ENCODE measurements at places on chromosomes 16 and 17. TPM values are rescaled to one million over a fixed set of nuclear protein-coding genes. Genes with fewer than 3 reads are reported as not detected.

ZNF785 gene
- 6.6 TPM for total RNA-seq

VMO1 gene
- not detected for total RNA-seq

DNA sequence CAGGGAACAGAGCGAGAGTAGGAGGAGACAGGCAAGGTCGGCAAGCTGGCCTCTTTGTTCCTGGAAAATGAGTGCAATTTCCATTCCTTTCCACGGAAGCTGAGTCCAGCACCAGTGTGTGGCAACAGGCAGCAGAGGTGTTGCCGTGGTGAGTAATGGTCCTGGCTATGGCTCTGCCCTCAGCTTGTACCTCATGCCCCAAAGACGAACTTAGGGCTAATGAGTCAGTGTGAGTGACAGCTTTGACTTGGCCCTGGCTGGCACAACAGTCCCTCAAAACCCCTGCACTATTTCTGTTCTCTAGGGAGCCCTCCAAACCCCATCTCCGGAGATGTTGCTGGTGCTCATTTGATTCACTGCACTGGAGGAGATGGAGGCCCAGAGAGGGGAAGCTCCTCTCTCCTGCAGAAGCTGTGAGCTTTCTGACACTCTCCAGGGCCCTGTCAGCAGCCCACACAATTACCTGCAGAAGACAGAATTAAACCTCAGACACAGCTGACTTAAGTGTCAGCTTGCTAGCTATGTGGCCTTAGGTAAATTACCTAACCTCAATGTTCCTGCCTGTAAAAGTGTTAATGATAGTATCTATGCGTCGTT, 129.9 kb downstream of the TMEM132E start:
- peaks cover 17% of the 10 kb centered on the region for H3K27me3 ChIP-seq
- H3K4me3 ChIP-seq: no peak overlapping the region
- H3K27ac ChIP-seq: no peak overlapping the region
- DNase-seq: no peak

DNA sequence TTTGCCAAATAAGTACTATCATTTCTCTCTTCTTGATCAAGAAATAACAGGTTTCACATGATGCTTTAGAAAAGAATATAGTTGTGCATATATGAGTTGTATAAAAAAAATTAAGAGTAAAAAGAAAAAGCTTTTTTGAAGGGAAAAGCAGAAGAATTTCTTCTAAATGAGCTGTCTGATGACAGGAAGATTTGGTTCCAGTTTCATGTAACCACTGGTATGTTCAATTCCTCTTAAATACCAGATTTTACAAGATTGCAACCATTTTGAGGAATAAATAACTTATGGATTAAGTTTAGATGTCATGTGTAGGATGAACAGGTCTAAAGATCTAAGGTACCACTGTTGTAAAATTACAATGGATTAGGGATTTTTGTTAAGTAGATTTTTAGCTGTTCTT, 45.0 kb downstream of the VMP1 start:
- H3K27me3 ChIP-seq: no peaks in the 10 kb centered on the region
- peaks cover 15% of the 10 kb centered on the region for H3K4me1 ChIP-seq
- H3K27ac ChIP-seq: no peak overlapping the region
- no peak for DNase-seq
- H3K4me3 ChIP-seq: no peak overlapping the region
- no peaks in the 10 kb centered on the region for H3K36me3 ChIP-seq

GRCh38 chr17:41326173-41327145, 10.9 kb upstream of the KRTAP17-1 start:
- H3K27ac ChIP-seq: no peak overlapping the region
- DNase-seq: peak; percentile 49
- H3K4me3 ChIP-seq: no peak overlapping the region
- no peaks in the 10 kb centered on the region for H3K27me3 ChIP-seq

DNA sequence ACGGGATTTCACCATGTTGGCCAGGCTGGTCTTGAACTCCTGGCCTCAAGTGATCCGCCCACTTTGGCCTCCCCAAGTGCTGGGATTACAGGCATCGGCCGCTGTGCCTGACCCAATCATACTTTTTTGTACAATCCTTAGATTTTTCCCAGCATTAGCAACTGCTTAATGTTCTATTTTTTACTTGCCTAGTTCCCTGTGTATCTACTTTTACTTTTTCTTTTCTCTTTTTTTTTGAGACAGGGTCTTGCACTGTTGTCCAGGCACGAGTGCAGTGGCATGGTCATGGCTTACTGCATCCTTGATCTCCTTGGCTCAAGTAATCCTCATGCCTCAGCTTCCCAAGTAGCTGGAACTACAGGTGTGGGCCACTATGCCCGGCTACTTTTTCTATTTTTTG, 9.5 kb downstream of the GRB2 start:
- no peak for DNase-seq
- peak overlapping the region; percentile 13 for H3K27ac ChIP-seq
- H3K4me3 ChIP-seq: no peak overlapping the region
- H3K4me1 ChIP-seq: peaks cover 61% of the 10 kb centered on the region

DNA sequence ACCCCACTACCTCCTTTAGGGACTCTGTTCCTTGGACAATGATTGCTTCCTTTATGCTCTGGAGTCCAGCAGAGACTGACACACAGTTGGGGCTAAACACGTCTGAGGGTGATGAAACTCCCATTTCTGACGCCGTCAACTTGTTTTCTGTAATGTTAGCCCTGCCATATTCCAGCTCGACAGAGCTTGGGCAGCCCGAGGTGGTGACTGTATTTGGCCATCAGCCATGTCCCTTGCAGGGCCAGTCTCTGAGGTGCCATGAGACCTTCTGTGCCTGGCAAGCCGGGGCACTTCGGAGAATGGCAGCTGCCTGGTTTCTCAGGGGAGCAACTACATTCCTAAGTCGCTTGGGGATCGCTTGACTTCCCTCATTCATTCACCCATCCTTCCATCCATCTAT, 278.9 kb upstream of the TNRC6C start:
- H3K4me1 ChIP-seq: no peaks in the 10 kb centered on the region
- no peak for DNase-seq
- no peak overlapping the region for H3K4me3 ChIP-seq

DNA sequence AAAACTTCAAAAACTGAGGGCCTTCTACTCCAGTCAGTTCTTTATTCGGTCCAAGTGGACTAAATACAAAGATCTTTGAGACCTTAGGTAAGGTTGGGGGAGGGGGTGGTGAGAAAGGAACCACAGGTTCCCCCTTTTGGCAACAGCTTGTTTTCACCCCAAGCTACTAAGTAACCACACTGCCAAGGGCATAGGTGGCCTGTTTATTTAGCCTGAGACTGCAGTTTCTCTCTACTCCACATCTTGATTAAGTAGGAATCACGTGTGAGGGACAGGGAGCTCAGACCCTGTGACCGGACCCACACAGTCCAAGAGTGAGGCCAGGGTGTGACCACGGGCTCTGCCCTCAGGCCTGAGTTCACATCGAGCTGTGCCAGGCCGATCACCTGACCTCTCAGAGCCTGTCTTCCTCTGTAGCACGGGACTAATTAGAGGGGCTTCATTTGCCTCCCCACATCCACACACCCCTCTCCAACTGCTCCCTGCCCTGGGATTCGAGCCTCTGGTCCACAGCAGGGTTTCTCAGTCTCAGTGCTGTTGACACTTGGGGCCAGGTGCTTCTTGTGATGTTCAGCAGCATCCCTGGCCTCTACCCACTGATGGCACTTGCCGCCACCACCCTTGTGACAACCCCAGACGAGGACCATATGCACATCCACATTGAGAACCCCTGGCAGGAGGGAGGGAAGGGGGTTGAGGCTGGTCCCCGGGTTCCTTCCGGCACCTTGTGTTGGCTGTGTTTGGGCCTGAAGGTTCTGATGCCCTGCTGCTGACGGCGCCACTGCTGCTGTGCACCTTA, 17.8 kb downstream of the ST6GALNAC2 start:
- H3K27ac ChIP-seq: no peak overlapping the region
- no peak for DNase-seq
- H3K4me3 ChIP-seq: no peak overlapping the region
- peaks cover 23% of the 10 kb centered on the region for H3K4me1 ChIP-seq
- no peaks in the 10 kb centered on the region for H3K27me3 ChIP-seq

DNA sequence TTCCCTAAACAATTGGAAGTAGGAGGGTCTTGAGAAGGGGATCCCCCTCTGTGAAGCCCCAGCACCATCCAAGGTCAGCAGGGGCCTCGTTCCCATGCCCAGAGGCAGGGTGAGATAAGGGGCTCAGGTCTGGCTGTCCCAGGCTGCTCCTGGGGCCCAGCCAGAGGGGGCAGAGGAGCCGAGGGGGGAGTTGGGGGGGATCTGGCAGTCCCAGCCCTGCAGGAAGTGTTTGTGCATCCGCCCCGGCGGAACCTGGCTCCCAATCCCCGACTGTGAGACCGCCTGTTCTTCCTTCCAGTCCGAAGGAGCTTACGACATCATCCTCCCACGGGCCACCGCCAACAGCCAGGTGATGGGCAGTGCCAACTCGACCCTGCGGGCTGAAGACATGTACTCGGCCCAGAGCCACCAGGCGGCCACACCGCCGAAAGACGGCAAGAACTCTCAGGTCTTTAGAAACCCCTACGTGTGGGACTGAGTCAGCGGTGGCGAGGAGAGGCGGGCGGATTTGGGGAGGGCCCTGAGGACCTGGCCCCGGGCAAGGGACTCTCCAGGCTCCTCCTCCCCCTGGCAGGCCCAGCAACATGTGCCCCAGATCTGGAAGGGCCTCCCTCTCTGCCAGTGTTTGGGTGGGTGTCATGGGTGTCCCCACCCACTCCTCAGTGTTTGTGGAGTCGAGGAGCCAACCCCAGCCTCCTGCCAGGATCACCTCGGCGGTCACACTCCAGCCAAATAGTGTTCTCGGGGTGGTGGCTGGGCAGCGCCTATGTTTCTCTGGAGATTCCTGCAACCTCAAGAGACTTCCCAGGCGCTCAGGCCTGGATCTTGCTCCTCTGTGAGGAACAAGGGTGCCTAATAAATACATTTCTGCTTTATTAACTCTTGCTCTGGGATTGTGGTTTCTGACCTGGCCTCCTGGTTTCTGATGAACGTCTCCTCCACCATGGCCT, 14.9 kb downstream of the GPRC5C start:
- H3K27me3 ChIP-seq: peaks cover 5% of the 10 kb centered on the region
- no peak for DNase-seq
- H3K27ac ChIP-seq: no peak overlapping the region

DNA sequence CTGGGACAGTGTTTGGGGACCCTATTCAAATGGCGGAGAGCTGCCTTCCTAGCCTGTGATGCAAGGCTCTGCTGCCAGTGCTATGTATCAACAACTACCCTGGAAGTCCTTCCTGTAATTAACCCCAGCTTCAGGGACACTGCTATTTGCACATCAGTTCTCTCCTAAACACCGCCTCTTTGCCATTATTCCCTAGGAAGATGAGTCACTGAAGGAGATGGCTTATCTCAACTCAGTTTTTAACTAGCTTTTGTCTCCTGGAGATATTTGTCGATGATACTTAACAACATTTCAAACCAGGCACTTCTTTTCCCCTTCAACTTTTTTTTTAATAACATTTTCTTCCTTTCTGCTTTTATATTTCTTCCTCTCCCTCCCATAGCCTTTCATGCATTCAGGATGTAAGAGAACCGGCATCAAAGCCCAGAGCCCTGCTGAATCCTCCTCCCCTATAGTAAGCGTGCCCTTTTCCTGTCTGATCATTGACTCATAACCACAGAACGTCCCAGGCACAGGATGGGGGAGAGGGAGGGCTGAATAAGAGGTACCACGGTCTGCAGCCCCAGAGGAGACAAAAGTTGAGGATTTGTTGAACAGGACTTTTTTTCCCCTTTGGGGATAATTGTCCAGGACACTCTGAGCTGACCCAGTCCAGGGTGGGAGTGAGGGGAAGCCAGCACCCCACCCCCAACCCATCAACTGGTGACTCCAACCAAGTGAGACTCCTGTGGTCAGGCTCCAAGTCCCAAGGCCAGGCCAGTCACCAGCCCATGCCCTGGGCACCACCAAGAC, 387.8 kb upstream of the SALL1 start:
- H3K27me3 ChIP-seq: no peaks in the 10 kb centered on the region
- H3K4me3 ChIP-seq: no peak overlapping the region
- no peak overlapping the region for H3K27ac ChIP-seq
- H3K4me1 ChIP-seq: no peaks in the 10 kb centered on the region

DNA sequence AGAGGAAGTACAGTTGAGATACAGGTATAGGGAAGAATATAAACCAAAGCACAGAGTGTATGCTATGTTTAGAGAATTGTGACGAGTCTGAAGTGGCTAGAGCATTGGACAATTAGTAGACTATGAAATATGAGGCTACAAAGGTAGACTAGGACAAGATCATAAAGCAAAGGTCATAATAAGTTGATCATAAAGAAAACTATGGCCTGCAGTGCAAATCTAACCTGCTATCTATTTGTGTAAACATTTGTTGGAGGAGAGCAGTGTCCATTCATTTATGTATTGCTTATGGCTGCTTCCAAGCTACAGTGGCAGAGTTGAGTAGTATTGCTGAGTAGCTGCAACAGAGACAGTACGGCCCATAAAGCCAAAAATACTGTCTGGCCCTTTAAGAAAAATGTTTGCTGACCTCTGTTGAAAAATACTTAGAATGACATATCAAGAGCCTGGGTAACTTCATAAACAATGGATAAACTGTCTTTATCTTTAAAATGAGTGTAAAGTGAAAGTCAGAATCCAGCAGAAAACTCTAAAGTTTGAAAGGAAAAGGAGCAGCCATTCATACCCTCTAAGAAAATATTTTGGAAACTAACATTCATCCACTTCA, 14.5 kb upstream of the OR1E2 start:
- no peaks in the 10 kb centered on the region for H3K36me3 ChIP-seq
- no peak overlapping the region for H3K27ac ChIP-seq
- DNase-seq: no peak
- no peaks in the 10 kb centered on the region for H3K4me1 ChIP-seq

- no peaks in the 10 kb centered on the region for H3K27me3 ChIP-seq
- no peaks in the 10 kb centered on the region for H3K4me1 ChIP-seq
- no peaks in the 10 kb centered on the region for H3K36me3 ChIP-seq
- DNase-seq: no peak
- no peak overlapping the region for H3K4me3 ChIP-seq
Measured at GRCh38 chr17:34358631-34359030, 2.4 kb downstream of the CCL13 start.

DNA sequence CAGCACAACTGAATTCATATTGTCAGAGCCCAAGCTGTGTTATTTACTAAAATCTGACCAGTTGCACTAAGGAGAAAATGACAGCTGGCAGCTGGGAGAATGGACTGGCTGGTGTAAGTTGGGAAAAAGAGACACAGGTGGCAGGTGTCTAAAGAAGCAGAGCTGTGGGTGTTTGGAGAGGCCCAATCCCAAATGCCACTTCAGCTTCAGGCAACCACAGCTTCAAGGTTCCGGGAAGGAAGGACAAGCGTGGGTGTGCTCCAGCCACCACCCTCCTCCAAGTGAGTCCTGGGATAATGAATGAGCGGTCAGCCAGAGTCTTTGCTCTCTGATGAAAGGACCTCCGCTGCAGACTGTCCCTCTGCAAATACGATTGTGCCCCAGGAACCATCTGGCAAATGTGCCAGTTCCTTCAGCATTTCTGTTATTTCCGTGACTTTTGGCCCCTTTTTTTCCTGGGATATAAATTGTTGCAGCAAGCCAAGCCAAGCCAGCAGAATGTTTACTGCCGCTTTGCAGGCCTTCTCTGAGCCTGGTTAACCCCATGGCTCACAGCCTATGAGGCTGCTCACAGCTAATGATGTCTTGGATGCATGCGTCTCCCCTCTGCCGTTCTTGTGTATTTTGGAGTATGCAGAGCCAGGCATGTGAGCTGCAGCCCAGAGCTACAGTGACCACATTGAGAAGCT, 9.5 kb upstream of the RHBDL3 start:
- no peaks in the 10 kb centered on the region for H3K27me3 ChIP-seq
- no peak for DNase-seq
- no peak overlapping the region for H3K4me3 ChIP-seq
- H3K27ac ChIP-seq: no peak overlapping the region

- DNase-seq: peak; percentile 81
- H3K27me3 ChIP-seq: no peaks in the 10 kb centered on the region
- H3K36me3 ChIP-seq: no peaks in the 10 kb centered on the region
- H3K4me3 ChIP-seq: no peak overlapping the region
- H3K27ac ChIP-seq: no peak overlapping the region
Measured at GRCh38 chr17:19766421-19767270, 18.5 kb upstream of the ALDH3A1 start.
